RPMI8226 (cell line): ENCODE measurements at places on chromosomes 6 and 20.

- DNase-seq: no peak
Observed at GRCh38 chr6:37126961-37127616, 42.9 kb upstream of the PIM1 start.

GRCh38 chr6:60867548-60867947, 1418.5 kb downstream of the KHDRBS2 start:
- no peak for DNase-seq

GRCh38 chr20:20293691-20294385, 74.1 kb upstream of the INSM1 start:
- DNase-seq: no peak

- DNase-seq: peak; percentile 67
Observed at GRCh38 chr6:159169193-159169555, at the start of gene FNDC1. Gene FNDC1 (plus strand): TSS chr6:159169400. CDS start chr6:159169597, 197 bp downstream.

- no peak for DNase-seq
Observed at GRCh38 chr6:38588631-38589366, 50.9 kb downstream of the BTBD9 start.

- DNase-seq: no peak
Observed at GRCh38 chr20:42319252-42320013, 701.3 kb upstream of the CHD6 start.

GRCh38 chr6:142293121-142293520, 8.7 kb upstream of the ADGRG6 start:
- no peak for DNase-seq

- DNase-seq: no peak
Observed at GRCh38 chr6:168927026-168927425, 326.6 kb downstream of the THBS2 start.

GRCh38 chr6:39377539-39377950, 55.0 kb upstream of the KCNK16 start:
- peak; percentile 47 for DNase-seq

DNA sequence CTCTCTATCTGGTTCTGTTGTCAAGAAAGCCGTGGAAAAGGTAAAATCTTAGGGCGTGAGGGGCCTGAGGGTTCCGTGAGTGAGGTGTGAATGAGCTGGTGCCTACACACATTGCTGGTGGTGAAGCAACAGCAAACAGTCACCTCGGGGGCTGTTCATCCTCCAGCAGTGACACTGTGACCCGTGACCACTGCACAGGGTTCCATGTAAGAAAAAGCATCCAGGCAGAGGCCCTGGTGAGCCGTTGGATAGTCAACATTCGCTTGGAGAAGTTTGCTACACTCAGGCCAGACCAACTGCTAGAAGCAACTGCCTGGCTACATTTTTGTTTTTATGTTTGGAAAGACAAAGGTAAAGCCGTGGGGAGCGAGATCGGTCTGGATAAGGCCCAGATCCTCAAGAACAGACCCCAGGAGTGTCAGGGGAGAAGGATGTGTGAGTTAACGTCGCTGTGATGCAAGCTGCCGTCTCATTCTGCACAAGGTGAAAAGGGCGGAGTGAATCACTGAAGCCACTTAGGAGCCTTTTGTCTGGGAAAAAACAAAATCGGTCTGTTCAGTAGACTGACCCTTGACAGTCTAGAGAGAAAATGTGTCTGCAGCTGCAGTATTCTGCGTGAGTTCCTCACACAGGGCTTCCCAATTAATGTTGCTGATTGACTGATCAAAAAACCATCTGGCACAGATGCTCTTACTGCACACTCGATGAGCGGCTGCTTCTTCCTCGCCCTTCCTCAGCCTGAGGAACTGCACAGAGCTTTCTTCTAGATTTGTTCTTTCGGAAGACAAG, 404.0 kb downstream of the SMOC2 start:
- no peak for DNase-seq

DNA sequence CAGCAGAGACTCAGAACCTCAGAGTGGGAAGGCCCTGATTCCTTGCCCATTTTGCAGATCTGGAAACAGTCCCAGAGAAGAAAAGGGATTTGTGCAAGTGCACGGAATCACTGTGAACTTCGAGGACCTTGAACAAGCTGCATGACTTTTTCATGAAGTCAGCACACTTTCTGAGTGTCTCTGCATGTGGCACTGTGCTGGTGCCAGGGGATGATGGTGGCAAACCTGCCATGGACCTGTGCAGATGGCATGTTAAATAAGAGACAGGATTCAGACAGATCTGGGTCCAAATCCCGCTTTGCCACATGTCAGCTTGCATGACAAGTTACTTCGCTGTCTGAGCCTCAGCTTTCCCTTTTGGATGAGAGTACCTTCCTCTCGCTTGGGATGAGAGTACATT, 26.8 kb downstream of the ZNF831 start:
- DNase-seq: no peak

DNA sequence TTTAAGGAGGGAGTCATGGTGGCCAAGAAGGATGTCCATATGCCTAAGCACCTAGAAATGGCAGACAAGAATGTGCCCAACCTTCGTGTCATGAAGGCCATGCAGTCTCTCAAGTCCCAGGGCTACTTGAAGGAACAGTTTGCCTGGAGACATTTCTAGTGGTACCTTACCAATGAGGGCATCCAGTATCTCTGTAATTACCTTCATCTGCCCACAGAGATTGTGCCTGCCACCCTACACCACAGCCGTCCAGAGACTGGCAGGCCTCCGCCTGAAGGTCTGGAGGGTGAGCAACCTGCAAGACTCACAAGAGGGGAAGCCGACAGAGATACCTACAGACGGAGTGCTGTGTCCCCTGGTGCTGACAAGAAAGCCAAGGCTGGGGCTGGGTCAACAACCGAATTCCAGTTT, 115.0 kb downstream of the HFE start:
- no peak for DNase-seq

GRCh38 chr6:131199568-131200272, 64.5 kb downstream of the AKAP7 start:
- peak; percentile 56 for DNase-seq

DNA sequence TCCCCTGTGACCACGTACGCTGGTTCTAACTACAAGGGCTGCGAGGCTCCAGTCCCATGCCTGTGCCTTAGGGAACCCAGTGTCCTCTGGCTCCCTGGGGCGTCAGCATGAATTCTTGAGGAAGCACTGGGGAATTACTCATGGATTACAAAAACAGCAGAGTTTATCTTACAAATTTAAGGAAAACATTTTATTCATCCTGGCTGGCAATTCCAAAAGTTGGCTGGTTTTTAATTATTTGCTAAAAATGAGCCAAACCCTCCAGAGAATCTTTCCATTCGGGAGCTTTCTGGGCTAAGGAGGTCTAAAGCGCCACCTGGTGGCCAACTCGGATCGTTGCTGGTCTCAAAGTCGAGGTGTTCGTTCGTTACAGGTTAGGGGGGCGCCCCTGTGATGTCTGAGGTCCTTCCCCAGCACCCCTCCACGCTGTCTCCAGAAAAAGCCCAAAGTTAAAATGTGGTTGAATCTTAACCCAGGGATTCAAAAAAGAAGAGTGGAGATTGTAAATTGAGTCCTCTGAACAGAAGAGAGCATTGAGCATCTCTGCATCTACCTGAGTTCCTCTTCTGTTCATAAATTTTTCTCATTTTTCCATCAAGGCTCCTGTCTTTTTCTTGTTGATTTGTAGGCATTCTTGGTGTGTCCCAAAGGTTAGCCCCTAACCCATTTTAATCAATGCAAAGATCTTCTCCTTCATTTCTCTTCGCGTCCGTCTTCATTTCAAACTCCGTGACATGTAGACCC, 99.4 kb downstream of the BFSP1 start:
- peak; percentile 63 for DNase-seq

DNA sequence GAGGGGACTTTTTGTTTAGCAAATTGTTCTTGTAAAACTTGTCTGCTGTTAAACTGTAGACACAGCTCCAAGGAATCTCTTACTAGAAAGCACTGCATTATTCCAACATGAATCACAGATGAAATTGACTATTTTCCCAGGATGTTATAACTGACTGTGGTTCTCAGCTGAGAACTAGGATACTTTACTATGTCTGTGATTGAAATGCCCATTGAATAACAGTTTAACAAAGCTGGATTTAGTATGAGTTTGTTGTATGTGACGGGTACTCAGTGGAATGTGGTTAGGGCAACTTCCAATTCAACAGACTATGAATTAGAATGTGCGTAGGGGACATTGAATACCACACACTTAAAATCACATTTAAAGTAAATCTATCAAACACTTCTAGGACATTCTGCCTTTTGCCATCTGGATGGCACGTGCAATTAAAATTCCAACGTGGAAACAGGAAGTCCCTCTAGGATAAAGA, 193.4 kb upstream of the PREP start:
- DNase-seq: no peak

GRCh38 chr20:62382306-62383198, 4.4 kb upstream of the RPS21 start:
- peak; percentile 87 for DNase-seq

DNA sequence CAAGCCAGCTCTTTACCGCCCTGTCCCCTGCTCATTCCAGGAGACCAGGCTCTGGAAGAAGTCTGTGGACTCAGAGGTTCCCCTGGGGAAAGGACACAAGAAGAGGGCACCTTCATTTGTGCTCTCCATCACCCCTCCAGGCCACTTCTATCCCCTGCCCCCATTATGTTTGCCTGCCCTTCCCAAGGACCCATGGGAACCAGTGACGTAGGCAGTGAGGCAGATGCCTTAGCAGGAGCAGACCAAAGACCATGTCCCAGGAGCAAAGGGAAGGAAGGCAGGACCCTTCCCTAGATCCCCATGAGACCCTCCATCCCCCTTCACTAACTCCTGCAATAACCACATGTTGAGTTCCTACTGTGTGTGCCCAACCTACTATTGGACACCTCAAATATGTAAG, 94.4 kb downstream of the MDGA1 start:
- DNase-seq: no peak

DNA sequence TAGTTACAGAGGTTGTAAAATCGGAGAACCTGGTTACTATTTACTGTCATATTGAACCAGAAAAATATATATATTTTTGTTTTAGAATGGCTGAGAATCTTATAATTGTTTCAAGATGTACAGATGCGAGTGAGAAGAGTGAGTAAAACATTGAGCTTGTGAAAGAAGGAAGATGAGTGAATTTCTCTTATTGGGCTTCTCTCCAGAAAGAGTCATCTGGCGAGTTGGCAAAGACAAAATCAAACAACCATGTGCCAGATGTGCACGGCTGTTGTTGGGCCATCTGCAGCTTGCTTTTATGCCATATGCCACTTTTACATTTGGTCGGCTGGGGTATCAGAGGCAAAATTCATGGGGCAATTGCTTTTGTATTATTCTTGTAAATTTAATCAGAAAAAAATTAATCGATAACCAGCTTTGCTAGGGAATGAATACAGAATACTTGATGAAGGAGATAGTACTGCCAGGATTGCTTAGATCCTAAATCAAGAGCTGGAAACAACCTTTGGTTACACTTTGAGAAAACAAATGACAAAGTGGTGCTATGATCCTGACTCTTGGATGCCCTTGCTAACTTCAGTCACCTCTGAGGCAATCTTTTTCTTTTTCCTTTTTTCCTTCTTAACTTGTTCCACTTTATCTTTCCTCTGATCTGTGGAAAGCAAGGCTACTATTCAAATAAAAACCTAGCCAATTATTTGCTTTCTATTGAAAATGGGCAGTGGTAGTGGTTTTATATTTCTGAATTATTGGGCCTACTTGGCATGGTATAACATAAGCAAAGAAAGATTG, 97.1 kb upstream of the GRIK2 start:
- no peak for DNase-seq

GRCh38 chr6:105994591-105995390, 91.3 kb upstream of the PRDM1 start:
- peak; percentile 58 for DNase-seq

GRCh38 chr6:89295981-89296380, 19.1 kb downstream of the GABRR2 start:
- peak; percentile 19 for DNase-seq

GRCh38 chr6:77457720-77458349, 5.5 kb downstream of the HTR1B start:
- peak; percentile 32 for DNase-seq

GRCh38 chr6:105681061-105681460, 278.2 kb upstream of the PREP start:
- DNase-seq: no peak

GRCh38 chr20:14632906-14633305, 295.5 kb upstream of the FLRT3 start:
- peak; percentile 40 for DNase-seq

GRCh38 chr6:72425003-72425681, 196.7 kb upstream of the KCNQ5 start:
- no peak for DNase-seq

GRCh38 chr6:43742931-43743632, 26.9 kb upstream of the VEGFA start:
- DNase-seq: no peak

GRCh38 chr6:164547076-164547475, 762.3 kb downstream of the C6orf118 start:
- no peak for DNase-seq

GRCh38 chr6:106829451-106829850, 145.1 kb downstream of the CD24 start:
- no peak for DNase-seq

DNA sequence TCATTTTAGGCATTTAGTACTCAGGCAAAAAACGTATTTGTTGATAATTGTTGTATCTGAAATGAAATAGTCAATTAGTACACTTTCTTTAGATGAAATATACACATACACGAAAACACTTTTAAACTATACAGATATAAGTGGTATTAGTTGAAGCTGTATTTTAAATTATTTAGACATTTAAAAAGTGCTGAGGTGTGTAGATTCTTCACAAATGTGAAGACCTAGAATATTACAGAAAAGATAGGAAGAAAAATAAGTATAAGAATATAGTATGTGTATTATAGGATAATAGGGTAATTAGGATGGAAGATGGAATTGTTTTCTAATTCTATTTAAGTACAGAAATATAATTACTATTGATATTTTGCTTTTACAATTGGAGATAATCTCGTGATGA, 4.6 kb downstream of the ZFAND3 start:
- DNase-seq: no peak

DNA sequence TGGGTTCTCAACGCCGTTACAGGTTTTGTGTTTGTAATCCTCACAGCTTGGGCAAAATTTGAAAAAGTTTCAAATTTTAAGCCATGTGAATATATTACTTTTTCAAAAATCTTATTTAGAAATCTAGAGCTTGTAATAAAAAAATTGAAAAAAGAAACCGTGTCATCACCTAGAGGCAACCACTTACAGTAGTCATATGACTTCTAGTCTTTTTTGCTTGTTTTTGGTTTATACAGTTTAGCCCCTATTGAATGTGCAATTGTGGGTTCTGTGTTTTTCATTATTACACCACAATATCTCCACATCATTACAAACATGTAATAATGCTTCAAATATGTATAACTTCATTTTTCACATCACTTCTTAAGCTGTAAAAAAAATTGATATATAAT, 888 bp downstream of the DYNLRB1 start:
- no peak for DNase-seq

GRCh38 chr20:60632391-60633262, 619.4 kb upstream of the CDH4 start:
- no peak for DNase-seq

DNA sequence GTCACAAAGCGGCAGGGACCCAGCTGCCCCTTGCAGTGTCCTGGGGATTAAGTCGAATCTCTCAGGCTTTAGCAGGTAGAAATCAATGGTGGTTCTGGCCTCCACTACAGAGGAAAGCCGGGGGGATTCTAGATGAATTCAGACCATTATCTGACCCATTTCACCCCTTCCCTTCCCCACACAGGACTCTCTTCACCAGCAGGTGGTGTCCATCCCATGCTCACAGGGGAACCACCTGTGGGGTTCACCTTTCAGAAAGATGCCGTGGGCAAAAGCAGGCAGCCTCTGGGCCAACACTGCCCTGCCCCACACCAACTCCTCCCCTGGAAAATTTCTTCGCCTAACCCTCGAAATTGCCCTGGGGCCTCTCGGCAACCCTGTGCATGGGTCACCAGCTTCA, 123.8 kb upstream of the GGTLC1 start:
- DNase-seq: no peak

GRCh38 chr6:169029861-169030260, 223.8 kb downstream of the THBS2 start:
- DNase-seq: no peak
